Eye (tissue), 1 donor: ENCODE measurements at places on chromosomes 6 and 20.

GRCh38 chr6:104959026-104959858 is 2.3 kb downstream of the LIN28B start:
- no peak for DNase-seq

- no peak for DNase-seq
Measured at GRCh38 chr6:116373300-116373699, 2.6 kb downstream of the DSE start.

DNA sequence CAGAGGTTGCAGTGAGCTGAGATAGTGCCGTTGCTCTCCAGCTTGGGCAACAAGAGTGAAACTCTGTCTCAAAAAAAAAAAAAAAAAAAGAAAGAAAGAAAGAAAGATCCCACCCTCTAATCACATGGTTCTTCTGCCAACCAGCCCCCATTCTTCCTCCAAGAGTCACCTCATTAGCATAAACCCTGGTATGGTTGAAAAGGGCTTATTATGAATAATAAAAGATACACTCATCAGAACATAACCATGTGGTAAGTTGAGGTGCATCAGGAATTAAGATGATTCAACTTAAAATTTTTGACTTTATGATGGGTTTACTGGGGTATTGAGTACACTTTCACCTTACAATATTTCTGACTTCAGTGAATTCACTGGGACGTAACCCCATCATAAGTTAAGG is 793 bp upstream of the TRIM40 start:
- DNase-seq, result no peak

DNA sequence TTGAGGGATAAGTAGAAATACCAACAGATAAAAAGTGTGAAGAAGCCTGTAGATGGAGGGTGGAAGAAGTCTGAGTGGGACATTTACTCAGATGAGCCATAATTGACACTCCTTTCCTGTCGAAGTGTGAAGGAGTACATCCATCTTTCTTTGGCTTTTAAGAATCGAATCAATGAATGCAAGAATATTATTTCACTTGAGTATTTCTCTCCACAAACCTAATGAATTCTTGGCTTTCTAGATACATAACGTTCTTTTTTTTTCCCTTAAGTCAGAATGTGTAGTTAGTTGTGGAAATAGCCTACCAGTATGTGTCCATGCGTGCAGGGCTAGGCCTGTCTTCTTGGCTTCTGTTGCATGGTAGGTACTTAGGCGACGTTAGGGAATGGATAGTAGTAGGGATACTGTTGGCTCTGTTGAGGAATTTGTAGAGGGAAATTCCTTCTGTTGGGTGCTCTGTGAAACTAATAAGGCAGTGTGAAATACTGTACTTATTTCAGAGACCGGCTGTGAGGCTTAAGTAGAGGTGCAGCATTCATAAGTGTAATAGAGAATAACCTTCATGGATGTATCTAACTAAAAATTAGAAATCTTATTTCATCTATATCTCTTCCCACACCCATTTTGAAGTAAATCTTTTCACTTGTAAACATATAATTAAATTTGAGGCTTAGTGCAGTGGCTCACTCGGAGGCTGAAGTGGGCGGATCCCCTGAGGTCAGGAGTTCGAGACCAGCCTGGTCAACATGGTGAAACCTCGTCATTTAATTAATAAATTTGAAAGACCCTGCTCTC is 1.5 kb downstream of the RPS18 start:
- DNase-seq, result no peak

DNA sequence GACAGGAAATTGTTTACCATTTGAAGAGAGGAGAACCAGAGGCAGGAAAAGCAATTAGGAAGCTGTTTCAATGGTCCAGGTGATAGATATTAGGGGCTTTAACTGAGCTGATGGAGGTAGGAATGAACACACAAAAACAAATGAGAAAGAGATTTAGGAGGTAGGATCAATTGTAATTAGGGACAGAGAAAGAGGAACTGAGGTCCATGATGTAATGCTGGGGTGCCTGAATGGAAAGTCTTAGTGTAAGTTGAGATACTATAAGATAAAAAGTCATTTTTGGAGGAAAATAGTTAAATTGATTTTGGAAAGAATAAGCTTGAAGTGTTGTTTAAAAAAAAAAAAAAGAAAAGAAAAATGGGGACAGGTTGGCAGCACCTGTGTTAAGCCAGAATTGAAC is 58.5 kb upstream of the B3GAT2 start:
- no peak for DNase-seq

- DNase-seq, result peak; percentile 94
Measured at GRCh38 chr20:32207626-32208498, at the start of the genes PLAGL2 and POFUT1. PLAGL2 (minus strand) TSS chr20:32207743; CDS start chr20:32202178, 5,565 bp downstream. POFUT1 (plus strand) TSS chr20:32207880; CDS start chr20:32207942, 62 bp downstream.

DNA sequence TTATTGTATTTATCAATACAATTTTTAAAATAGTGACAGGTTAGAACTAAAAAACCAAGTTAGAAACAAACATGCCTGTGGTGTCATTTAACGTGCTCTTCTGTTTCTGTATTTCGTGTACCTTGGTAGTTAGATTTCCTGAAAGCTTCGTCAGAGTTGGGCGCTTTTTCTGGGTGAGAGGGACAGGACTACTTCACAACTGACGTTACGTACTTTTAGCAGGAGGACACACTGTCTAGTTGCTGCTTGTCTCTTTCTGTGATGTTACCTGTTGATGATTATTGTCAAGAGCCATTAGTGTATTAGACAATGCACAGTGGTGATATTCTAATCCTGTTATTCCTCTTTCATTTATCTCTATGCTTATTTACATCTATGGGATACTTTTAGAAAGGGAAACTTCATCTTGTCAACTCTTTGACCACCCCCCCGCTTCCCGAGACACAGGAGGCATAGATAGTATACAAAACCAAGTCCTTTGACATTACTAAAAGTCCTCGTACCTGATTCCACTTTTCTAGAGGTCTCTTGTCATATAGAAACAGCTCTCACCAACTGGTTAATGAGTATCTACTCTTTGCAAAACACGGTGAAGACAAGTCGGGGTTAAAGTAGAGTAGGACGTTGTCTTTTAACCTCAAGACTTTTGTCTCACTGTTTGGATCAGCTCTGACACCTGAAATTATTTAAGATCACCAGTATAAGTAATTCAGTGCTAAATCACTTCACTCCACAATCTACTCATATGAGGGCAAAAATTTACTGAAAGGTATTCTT is 96.3 kb downstream of the LYRM2 start:
- no peak for DNase-seq

DNA sequence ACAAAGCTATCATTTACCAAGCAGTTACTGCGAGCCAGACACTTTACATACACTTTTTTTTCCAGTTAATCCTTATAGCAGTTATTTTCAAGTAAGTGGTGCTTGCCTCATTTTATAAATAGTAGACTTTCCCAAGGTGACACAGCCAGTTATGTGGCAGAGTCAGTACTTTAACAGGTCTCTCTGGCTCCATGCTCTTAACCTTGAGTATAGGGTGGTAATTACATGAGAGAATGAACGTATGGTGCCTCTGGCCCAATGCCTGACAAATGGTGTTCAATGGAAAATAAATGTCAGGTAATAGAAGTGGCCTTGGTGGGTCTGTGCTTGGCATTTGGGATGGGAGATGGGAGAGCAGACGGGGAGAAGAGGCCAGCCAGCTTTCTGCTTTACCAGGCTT is 316.3 kb downstream of the SLC35F1 start:
- no peak for DNase-seq

DNA sequence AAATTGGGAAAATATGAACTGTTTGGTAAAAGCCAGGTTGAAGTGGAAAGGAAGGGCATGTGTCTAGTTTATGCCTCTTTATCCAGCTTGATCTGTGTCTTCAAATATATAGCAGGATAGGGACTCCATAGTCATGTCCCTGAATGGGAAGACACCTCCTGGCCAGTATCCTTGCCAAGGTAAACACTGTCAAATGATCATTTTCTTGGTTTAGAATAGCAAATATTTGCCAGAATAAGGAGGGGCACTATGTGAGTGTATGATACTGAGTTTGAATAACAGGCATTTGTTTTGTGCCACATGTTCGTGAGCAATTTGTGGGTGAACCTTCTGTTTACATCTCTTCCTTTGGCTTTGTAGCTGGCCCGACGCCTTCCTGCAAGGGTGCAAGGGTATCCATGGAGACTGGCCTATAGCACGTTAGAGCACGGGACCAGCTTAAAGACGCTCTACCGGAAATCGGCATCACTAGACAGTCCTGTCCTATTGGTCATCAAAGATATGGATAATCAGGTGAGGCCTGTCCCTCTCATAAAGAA is 34.2 kb upstream of the HINT3 start:
- no peak for DNase-seq

DNA sequence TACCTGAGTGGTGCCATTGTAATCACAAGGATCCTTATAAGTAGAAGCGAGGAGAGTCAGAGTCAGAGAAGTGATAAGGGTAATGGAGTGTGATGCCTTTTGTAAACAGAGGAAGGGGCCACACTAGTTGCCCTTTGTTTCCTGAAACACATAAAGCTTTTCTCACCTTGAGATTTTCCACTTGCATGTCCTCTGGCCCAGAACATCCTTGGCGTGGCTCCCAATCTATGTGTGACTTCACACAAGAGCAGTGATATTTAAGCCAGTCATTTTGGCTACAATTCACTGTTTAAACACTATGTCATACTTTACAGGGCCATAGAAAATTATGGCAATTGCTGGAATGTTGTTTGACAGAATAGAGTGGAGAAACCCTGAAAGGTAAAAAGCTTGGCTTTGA is 121.2 kb upstream of the BTN3A2 start:
- DNase-seq, result no peak

DNA sequence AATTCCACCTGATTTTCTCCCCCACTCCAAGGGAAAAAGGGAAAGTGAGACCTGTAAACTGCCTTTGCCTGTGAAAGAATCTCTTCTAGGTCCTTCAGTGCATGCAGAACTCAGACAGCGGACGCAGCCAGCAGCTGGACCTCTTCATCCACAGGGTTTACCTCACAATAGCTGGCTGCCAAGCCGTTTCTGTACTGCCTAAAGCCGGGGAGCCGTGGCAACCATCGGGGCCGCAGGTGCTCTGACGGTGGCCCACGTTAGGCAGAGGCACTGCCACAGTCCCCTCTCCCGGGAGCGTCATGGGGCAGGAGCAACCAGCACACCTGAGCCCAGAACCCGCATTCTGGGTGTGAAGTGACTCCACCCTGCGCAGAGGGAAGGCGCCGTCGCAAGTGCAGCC is 206.1 kb downstream of the TTLL2 start:
- DNase-seq, result no peak

DNA sequence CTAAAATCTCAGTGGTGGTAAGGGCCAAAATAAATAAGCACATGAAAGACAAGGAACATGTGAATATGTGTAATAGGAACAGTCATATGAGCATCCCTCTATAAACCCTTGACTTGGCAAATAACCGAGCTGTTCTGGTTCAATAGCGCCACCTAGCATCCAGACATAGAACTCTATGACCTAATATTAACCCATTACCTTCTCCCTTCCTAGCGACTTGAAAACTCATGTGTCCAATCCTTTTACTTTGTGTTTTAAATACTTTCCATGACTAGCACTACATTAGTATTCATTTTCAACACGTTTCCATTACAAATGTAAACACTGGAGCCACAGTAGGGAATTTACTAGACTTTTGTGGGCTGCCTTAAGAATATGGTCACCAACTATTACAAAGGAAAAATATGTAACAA is 279.7 kb downstream of the UST start:
- peak; percentile 76 for DNase-seq

DNA sequence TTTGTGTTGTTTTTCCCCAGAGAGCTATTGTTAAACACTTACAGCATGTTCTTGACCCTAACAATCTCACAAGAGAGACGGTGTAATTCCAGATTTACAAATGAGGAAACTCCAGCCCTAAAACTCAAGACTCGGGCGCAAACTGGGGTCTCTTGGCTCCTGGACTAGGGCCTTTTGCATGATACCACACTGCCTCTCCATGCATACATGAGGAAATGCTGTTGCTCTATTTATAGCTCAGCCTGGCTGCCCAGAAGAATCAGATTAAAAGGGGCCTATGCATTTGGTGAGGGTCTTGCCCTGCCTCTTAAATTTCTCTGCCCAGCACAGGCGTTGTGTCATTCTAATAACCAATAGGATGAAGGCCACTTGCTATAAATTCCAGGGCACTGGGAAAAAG is 30.5 kb upstream of the SNRPB2 start:
- peak; percentile 17 for DNase-seq

DNA sequence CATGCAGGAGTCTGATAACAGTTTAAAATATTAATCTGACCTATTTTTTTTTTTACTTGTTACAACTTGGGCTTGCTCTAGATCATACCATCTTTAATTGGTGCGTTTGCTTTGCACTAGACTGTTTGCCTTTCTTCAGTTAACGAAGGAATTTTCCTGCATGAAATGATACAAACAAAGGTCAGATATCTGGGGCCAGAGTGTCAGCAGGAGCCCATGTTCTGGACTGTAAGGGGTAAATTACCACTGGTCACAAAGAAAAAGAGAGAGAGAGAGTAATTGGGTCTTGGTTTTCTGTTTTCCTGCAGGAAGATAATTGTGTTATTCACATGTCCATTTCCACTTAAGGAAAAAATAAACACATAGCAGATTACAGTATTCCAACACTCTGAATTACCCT is 399.4 kb upstream of the MARCKS start:
- DNase-seq, result peak; percentile 85

DNA sequence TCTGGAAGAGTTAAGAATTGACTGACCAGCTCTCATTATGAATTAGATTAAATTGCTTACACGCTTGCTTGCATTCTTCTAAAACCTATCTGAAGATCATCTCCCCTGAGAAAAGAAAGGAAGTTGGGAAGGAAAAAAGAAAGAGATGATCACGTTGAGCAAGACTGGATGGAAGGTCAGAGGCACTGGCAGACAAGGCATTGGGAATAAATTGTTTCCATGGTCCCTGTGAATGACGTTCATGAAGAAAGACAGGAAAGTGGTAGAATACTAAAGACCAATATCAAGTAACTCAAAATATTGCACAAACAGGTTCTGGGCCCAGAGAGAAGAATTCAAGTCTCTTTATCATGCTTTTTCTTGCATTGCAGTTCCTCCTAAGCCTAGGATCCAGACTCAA is 1045.4 kb upstream of the MAP3K7 start:
- peak; percentile 60 for DNase-seq

GRCh38 chr20:52083627-52084232 is 107.8 kb downstream of the ZFP64 start:
- peak; percentile 87 for DNase-seq

DNA sequence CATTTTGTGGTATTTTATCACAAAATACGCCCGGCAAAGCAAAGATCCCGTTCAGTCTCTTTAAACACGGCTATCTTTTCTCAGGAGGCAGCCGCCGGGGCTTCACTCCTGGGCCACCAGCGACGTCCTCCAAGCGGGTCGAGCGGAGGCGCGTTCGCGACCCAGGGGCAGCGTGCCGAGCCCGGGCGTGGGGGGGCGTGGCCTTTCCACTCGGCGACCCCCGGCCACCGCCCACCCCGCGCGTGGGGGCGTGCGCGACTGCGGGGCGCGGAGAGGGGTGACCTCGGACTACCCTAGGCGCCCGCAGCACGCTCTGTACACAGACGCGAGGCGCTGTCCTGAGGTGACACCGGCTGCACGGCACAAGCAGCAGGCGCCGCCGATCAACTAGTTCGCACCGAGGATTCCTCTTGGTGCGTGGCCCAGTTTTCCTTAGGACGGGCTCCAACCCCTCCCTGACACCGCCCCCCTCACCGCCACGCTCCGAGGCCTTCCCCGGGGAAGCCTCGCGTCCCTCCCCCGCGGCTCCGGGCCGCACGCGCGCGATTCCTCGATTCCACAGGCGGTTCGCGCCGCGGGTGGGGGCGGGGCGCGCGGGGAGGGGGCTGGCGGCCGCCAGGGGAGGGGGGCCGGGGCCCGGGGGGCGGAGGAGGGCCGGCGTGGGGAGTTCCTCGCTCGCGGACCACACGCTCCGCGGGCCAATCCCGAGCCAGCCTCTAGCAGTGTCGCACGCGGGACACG is 1.1 kb upstream of the JARID2 start:
- peak; percentile 89 for DNase-seq
